MCF 10A (cell line): ENCODE measurements at places on chromosomes 1 and 21. TPM values are rescaled to one million over a fixed set of nuclear protein-coding genes. Genes with fewer than 3 reads are reported as not detected.

DNA sequence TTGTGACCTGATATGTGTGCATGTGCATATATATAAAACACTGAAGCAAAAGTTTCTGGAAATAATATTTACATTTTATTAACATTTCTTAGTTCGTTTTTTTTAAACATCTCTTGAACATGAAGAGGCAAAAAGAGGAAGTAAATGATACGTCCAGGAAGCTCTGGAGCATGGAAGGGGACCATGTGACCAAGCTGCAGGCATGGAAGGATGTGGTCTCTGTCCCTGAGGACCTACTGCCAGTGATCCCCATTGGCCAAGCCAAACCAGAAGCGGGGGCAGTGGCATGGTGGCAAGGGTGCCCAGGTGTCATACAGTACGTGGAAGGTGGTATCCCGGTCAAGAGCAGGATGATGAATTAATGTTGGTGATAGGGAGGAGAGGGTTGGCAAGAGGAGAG lies 268.3 kb upstream of the PROX1 start:
- DNase-seq, result no peak

- DNase-seq, result no peak
Observed at GRCh38 chr1:86447198-86447790, 21.4 kb upstream of the CLCA1 start.

DNA sequence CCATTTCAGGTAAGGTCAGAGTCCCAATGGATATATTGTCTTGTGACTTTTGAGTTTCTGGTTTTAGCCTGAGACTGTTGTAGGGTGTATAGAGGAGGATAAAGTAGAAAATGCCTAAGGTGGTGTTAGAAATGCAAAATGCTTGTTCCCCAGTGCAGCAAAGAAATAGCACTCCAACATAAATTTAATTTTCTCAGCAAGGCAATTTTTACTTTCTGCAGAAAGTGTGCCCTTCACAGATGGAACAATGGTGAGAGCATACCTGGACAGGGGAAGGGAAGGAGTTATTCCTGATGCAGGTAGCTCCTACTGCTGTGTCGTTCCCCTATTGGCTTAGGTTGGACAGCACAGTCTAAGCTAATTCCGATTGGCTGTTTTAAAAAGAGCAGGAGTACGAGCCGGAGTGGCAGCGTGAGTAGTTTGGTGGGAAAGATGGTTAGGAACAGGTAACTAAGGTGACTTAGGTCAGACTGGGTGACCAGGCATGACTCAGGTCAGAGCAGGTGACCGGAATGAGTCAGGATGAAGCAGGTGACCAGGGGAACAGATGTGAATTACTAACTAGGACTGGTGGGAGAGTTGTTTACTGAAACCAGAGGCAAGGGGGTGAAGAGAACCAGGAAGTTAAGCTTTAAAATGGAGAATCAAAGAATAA lies 21.5 kb downstream of the SPATA45 start:
- DNase-seq, result no peak

DNA sequence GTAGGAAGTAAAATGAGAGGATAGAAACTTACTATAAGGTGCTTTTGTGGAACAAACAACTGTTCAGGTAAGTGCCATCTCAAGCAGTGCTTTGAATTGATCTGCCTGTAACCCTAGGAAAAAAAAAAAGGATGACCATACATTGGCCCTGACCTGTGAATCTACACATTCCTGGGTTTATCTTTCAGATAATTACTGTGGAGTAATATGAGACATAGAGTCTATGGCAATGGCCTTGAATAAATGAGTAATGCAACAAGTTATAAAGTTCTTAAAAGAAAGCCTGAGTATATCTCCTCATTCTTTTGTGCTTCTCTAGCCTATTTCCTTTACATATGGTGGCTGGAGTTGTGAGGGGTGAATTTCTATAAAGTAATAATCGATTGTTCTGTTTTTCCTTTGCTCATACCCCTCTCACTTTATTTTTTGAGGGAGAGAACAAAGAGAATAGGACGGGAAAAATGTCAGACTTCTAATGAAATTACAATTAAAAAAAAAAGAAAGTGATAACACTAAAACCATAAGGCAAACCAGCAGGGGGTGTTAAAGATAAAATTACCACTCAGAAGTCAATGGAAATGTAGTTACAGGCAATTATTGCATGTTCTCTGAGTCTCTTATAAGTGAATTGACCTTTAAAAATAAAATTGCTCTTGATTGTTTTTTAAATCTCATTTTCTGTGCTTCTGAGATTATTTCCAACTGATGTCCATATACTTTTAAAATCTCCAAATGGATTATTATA lies 12.4 kb upstream of the ATP1A1 start:
- peak; percentile 48 for DNase-seq

DNA sequence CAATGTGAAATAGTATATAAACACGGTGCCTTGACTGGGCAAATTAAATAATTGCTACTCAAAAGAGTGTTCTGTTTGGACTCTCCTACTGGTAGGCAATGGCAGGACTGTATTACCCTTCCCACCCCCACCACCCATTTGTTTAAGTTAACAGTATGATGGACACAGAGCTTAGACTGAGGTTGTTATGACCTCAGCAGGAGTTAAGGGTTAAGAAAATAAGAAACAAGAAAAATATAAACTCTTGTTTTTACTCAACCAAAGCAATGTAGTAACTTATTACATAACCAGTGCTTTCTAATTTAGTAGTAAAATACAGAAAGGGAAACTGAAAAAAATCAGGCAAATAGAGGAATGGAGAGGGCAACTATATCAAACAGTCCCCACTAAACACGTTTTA lies 19.9 kb upstream of the SERPINC1 start:
- no peak for DNase-seq

- DNase-seq, result peak; percentile 71
Observed at GRCh38 chr1:210448297-210448892, 119.7 kb downstream of the HHAT start.

- no peak for DNase-seq
Observed at GRCh38 chr21:41217671-41218385, 49.9 kb downstream of the BACE2 start.

GRCh38 chr21:43585924-43586413 lies 73.3 kb downstream of the HSF2BP start:
- DNase-seq, result peak; percentile 100

GRCh38 chr1:13836136-13836535 lies 136.1 kb downstream of the PRDM2 start:
- peak; percentile 20 for DNase-seq

DNA sequence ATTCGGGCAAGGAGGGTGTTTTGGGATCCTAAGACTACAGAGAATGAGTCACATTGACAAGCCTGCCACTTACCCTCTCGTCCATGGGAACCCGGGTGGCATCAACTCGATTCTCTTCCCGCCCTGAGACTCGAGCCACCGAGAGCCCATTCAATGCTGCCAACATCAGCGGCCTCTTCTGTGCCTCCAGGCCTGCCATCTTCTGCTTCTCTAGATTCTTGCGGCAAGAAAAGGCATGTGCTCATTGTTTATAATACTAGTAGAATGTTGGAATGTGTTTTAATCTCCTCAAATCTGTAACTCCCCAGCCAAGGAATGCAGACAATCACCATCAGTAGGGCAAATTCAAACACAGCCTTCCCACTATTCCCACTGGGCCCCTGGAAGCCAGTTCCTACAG lies 96.9 kb downstream of the SMYD2 start:
- no peak for DNase-seq

- no peak for DNase-seq
Observed at GRCh38 chr1:1881727-1882126, 9.2 kb downstream of the GNB1 start.

- no peak for DNase-seq
Observed at GRCh38 chr21:42815217-42815616, 64.1 kb downstream of the WDR4 start.

DNA sequence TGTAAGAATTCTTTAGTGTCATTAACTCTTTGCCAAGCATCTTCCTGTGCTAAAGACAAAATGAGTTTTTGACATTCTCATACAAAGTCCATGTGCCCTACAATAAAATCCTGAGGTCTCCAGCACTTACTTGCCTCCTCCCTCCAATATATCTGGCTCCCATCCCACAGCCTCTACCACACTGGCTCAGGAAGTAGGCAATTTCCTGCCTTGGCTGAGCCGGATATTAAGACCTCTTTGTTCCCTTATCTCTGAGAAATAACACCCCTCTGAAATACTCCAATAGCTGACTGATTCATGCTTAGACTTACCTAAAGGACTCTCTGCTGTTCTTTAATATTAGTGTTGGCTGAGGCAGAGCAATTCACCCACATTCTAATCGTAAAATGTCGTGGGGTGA lies 37.6 kb upstream of the GORAB start:
- DNase-seq, result peak; percentile 13

Gene HAPLN2
- not detected in 2 replicates for total RNA-seq

Gene FCER1A
- not detected in 2 replicates for total RNA-seq

Gene BPNT1
- total RNA-seq, result 39.2 and 44.6 TPM in 2 replicates

Gene RHBG
- total RNA-seq, result not detected in 2 replicates

Gene GBP1
- 10.4 and 10.6 TPM in 2 replicates for total RNA-seq

Gene SPRR2G
- total RNA-seq, result not detected in 2 replicates

Gene ATAD3C
- total RNA-seq, result 0.27 and 2.0 TPM in 2 replicates

Gene OLFML3
- 0.20 and 0.30 TPM in 2 replicates for total RNA-seq

Gene BNIPL
- 1.2 and 2.3 TPM in 2 replicates for total RNA-seq
